ENCODE measurements at places on chromosomes 12 and 14. TPM values are rescaled to one million over a fixed set of nuclear protein-coding genes. Genes with fewer than 3 reads are reported as not detected.

- H3K27ac ChIP-seq = no peak overlapping the region
- H3K4me3 ChIP-seq = no peak overlapping the region
- DNase-seq = no peak
These were observed 15.7 kb upstream of the PWP1 start for GRCh38 chr12:107669946-107670345.

DNA sequence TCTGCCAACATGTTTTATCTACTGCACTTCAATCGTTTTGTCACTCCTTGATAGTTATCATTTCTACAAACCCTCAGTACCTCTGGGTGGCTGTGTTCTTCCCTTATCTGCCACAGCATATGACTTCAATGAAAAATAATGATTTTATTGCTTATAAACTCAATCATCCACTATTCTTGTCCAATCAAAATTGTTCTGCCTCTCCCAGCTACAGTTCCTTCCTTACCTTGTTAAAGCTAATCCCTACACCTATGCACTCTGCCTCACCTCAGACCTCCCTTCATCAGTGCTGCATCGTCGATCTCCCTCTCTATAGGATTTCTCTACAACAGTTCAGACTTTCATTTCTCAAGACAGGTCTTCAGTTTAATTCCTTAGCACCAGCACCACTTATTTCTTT is 58.8 kb downstream of the ERGIC2 start:
- H3K27ac ChIP-seq = no peak overlapping the region
- H3K36me3 ChIP-seq = peaks cover 19% of the 10 kb centered on the region
- H3K27me3 ChIP-seq = no peaks in the 10 kb centered on the region
- no peak for DNase-seq

- peaks cover 11% of the 10 kb centered on the region for H3K27me3 ChIP-seq
- H3K36me3 ChIP-seq = no peaks in the 10 kb centered on the region
- no peak for DNase-seq
These were observed 93.2 kb downstream of the EMP1 start for GRCh38 chr12:13289653-13290289.

DNA sequence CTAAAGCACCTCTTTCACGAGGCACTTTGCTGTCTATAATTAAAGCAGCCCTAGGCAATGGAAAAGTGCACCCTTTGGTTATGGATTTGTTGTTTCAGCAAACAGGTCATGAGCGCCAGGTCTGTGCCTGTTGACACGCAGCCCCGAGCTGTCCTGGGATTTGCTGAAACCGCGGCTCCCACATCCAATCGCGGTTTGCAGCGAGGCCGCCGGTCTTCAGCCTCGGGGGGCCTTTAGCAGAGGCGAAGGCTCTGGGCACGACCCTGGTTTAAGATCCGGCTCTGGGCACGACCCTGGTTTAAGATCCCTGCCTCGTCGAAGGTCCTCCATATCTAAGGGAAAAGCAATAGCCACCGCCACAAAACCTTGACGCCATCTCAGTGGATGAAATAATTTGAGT is 79.2 kb downstream of the GLT1D1 start:
- DNase-seq = no peak
- no peak overlapping the region for H3K4me3 ChIP-seq
- no peak overlapping the region for H3K27ac ChIP-seq
- H3K36me3 ChIP-seq = no peaks in the 10 kb centered on the region
- H3K27me3 ChIP-seq = no peaks in the 10 kb centered on the region
- peaks cover 3% of the 10 kb centered on the region for H3K4me1 ChIP-seq

DNA sequence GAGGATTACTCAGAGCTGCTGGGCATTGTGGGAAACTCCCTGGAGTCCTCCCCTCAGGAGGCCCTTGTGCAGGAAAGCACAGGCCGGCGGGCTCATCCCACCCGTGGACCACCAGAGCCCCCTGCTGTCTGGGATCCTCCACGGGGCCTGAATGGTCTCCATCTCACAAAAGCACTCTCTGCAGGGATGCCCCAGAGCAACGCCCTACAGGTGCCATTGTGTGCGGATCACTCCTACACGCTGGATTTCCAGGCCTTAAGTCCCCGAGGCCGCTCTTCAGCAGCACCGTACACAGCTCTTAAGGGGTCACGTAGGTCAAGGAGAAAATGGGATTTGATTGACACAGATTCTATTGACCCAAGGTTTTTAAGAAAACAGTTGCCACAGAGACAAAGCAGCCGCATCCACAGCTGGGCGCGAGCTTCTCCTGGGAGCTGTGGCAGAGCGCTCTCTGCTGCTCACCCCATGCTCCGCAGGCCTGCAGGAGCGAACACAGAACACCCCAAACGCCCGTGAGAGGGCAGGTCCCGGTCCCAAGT is 36.7 kb upstream of the RIMBP2 start:
- peaks cover 5% of the 10 kb centered on the region for H3K36me3 ChIP-seq
- no peak overlapping the region for H3K4me3 ChIP-seq
- no peak overlapping the region for H3K27ac ChIP-seq
- peaks cover 10% of the 10 kb centered on the region for H3K4me1 ChIP-seq

Gene ZDHHC22
- total RNA-seq = not detected

Gene NOS1
- not detected for total RNA-seq

Gene NANOG
- total RNA-seq = not detected

Gene CLEC1B
- total RNA-seq = not detected

DNA sequence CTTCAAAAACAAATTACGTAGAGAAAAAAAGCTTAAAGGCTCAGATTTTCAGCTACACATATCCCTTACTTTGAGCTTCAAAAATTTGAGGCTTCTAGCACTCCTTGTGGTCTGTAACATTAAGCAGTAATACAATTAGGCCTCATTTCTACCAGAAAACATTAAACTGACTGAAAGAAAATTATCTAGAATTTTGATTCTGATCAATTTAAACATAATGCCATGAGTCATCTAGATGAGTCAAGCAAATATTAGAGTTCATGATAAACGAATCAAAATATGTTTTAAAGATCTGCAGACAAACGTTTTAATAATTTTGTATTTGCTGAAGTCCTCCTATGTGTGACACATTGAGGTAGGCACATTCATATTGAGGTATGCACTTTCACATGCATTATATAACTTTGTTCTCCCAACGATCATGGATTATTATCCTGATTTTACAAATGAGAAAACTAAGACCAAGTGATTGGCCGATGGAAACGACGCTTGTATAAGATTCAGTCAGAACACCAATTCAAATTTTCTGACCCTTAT is 4.3 kb downstream of the OSBPL8 start:
- no peak for DNase-seq
- H3K27ac ChIP-seq = no peak overlapping the region
- peaks cover 31% of the 10 kb centered on the region for H3K36me3 ChIP-seq
- no peaks in the 10 kb centered on the region for H3K27me3 ChIP-seq
- no peak overlapping the region for H3K4me3 ChIP-seq

DNA sequence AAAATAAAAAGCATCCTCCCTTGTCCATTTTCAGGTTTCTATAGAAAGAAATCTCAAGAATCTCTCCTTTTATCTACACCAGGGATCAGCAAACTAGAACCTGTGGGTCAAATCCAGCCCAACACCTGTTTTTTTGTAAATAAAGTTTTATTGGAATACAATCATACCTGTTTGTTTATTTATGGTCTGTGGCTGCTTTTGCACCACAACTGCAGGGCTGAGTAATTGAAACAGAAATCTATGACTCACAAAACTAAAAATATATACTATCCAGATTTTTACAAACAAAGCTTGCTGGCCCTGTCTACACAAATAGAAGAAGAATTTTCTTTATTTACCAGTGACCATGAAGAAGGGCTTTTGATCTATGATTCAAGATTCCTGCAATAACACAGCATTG is 95.1 kb upstream of the COCH start:
- no peaks in the 10 kb centered on the region for H3K4me1 ChIP-seq
- peaks cover 16% of the 10 kb centered on the region for H3K27me3 ChIP-seq
- no peak overlapping the region for H3K4me3 ChIP-seq
- H3K36me3 ChIP-seq = no peaks in the 10 kb centered on the region

GRCh38 chr14:99213101-99213500 is 58.9 kb downstream of the BCL11B start:
- H3K27ac ChIP-seq = peak overlapping the region; percentile 85
- peaks cover 96% of the 10 kb centered on the region for H3K4me1 ChIP-seq
- no peaks in the 10 kb centered on the region for H3K27me3 ChIP-seq
- H3K4me3 ChIP-seq = peak overlapping the region; percentile 63

- H3K4me1 ChIP-seq = no peaks in the 10 kb centered on the region
- no peak overlapping the region for H3K27ac ChIP-seq
- DNase-seq = no peak
- no peaks in the 10 kb centered on the region for H3K36me3 ChIP-seq
- no peaks in the 10 kb centered on the region for H3K27me3 ChIP-seq
- no peak overlapping the region for H3K4me3 ChIP-seq
These were observed 175.5 kb downstream of the AACS start for GRCh38 chr12:125240717-125241116.

DNA sequence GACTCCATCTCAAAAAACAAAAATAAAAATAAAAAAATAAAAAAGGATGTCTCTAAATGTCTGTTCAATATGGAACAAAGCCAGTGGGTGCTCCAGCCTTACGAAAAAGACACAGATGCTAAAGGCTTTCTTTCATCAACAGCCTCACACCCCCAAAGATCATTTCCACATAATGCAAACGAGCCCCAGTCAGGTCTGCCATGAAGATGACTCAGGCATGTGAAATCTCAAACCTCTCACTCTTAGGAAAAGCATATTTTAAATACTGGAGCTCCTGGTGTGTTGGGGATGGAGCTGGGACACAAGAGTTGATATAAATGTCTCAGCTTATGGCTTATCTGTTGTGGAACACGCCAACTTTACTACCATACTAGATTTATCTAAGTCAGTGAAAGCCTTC is 49.9 kb upstream of the PLXNC1 start:
- no peak overlapping the region for H3K4me3 ChIP-seq
- DNase-seq = no peak
- H3K36me3 ChIP-seq = no peaks in the 10 kb centered on the region
- H3K4me1 ChIP-seq = peaks cover 34% of the 10 kb centered on the region
- peaks cover 1% of the 10 kb centered on the region for H3K27me3 ChIP-seq
- H3K27ac ChIP-seq = no peak overlapping the region

DNA sequence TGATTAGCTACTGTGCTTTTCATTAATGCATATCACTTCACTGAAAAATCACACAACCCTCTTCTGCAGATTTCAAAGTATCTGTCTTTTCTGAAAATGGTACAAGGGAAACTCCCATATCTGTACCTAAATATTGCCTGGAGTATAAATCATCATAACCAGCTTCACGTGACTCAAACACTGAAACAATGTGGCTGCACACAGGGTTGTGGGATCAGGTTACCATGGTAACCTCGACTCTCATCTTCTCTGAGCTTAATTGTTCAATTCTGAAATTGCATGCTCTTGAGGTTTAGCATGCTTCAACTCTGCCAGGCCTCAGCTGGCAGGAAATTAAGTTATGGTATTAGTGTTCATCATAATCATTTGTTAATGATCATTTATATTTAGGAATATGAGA is 77.5 kb upstream of the CPSF6 start:
- H3K27me3 ChIP-seq = no peaks in the 10 kb centered on the region
- DNase-seq = peak; percentile 57
- no peak overlapping the region for H3K27ac ChIP-seq
- H3K4me3 ChIP-seq = no peak overlapping the region
- H3K36me3 ChIP-seq = no peaks in the 10 kb centered on the region
- H3K4me1 ChIP-seq = peaks cover 24% of the 10 kb centered on the region

Gene KLRB1
- 3.1 TPM for total RNA-seq

- no peak overlapping the region for H3K4me3 ChIP-seq
- no peaks in the 10 kb centered on the region for H3K36me3 ChIP-seq
- H3K4me1 ChIP-seq = no peaks in the 10 kb centered on the region
- no peak overlapping the region for H3K27ac ChIP-seq
- no peak for DNase-seq
These were observed 10.6 kb upstream of the PYGL start for GRCh38 chr14:50954811-50955372.

GRCh38 chr12:115943630-115944391 is 333.7 kb downstream of the MED13L start:
- H3K4me1 ChIP-seq = no peaks in the 10 kb centered on the region
- no peak overlapping the region for H3K27ac ChIP-seq
- H3K4me3 ChIP-seq = no peak overlapping the region
- no peaks in the 10 kb centered on the region for H3K36me3 ChIP-seq

DNA sequence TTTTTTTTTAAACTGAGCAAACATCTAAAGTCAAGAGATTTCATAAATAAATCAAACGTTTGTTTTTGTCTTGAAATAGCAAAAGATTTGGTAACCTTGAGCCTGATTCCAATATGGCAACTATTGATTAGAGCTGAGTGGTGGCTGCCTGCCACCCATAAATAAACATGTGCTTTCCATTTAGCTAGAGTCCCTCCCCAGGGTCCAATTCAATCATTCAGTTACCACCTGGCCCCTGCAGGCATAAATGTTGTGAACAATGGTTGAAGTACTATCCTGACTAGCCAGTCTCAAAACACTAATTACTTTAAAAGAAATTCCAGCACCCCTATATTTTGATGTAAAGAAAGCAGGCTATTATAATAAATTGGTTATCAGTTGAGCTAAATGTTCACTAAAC is 129.7 kb upstream of the GRIP1 start:
- no peak overlapping the region for H3K27ac ChIP-seq
- no peak for DNase-seq
- H3K36me3 ChIP-seq = no peaks in the 10 kb centered on the region
- peaks cover 9% of the 10 kb centered on the region for H3K4me1 ChIP-seq
- no peak overlapping the region for H3K4me3 ChIP-seq
- peaks cover 2% of the 10 kb centered on the region for H3K27me3 ChIP-seq

DNA sequence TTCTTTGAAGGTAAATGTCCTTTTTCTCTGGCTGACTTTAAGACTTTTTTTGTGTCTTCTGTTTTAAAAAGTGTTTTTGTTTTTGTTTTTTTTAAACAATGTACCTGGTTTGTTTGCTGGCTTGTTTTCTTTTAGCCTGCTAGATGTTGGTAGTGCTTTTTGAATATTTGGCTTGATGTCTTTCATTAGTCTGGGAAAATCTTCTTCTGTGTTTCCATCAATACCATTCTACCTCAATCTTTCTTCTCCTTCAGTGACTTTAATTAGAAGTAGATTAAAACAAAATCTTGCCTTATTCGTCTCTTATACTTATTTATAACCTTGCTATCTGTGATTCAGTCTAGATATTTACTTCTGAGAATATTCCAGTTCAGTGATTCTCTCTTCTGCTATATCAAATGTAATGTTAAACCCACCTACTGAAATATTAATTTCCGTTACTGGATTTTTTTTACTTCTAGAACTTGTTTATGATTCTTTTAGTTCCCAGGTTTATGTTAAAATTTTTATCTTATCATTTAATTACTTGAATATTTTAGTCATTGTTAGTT is 21.5 kb downstream of the LMNTD1 start:
- no peaks in the 10 kb centered on the region for H3K4me1 ChIP-seq
- DNase-seq = no peak
- H3K27me3 ChIP-seq = no peaks in the 10 kb centered on the region
- no peaks in the 10 kb centered on the region for H3K36me3 ChIP-seq
- H3K27ac ChIP-seq = no peak overlapping the region

Gene RNASE7
- not detected for total RNA-seq

Gene DTX3
- total RNA-seq = 16.5 TPM

Gene LHX5
- not detected for total RNA-seq

Gene CCDC91
- 17.0 TPM for total RNA-seq

DNA sequence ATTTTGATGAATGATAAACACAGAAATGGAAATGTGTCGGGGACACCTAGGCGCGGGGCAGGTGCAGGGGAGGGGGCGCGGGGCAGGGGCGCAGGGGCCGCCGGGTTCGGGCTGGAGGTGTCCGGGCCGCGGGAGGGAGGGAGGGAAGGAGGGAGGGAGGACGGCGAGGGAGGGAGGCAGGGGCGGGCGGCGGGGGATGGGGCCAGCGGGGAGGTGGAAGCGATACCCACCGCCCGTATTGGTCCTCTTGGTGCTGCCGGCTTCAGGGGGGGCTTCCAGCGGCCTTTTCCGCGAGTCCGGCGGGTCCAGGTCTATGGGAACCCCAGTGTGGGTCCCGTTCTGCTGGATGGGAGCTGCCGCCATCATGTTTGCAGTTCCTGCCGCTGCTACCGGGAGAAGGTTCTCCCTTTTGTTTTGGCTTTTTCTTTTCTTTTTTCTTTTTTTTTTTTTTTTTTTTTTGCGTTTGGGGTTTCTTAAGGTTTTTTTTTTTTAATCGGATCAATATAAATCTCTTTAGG is 703 bp downstream of the NOVA1 start:
- peaks cover 4% of the 10 kb centered on the region for H3K4me1 ChIP-seq
- H3K4me3 ChIP-seq = peak overlapping the region; percentile 30
- H3K27me3 ChIP-seq = peaks cover 32% of the 10 kb centered on the region
- no peak overlapping the region for H3K27ac ChIP-seq
